Activated CD4-positive, alpha-beta T cell treated with anti-CD3 and anti-CD28 coated beads, Interleukin-2, amount 10 ng/mL, durations not matched to agents 7 days and 5 days (primary cell): ENCODE measurements at places on chromosomes 7 and 10. TPM values are rescaled to one million over a fixed set of nuclear protein-coding genes. Genes with fewer than 3 reads are reported as not detected.

DNA sequence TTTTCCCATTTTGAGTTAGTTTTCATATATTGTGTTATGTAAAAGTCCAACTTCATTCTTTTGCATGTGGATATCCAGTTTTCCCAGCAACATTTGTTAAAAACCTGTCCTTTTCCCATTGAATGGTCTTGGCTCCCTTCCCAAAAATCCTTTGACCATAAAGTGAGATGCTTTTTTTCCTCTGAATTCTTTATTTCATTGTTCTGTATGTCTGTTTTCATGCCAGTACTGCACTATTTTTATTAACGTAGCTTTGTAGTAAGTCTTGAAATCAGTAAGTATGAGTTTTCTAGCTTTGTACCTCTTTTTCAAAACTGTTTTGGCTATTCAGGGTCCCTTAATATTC is 20.0 kb downstream of the C1GALT1 start:
- H3K36me3 ChIP-seq = peaks cover 51% of the 10 kb centered on the region
- H3K27me3 ChIP-seq = no peaks in the 10 kb centered on the region
- H3K27ac ChIP-seq = peak overlapping the region; percentile 39
- peaks cover 82% of the 10 kb centered on the region for H3K4me1 ChIP-seq

- peak overlapping the region; percentile 99 for H3K27ac ChIP-seq
- peaks cover 2% of the 10 kb centered on the region for H3K27me3 ChIP-seq
- DNase-seq = no peak
- peaks cover 17% of the 10 kb centered on the region for H3K36me3 ChIP-seq
- H3K4me1 ChIP-seq = peaks cover 46% of the 10 kb centered on the region
- peak overlapping the region; percentile 95 for H3K4me3 ChIP-seq
These were observed 1.0 kb downstream of the CYP51A1 start for GRCh38 chr7:92133133-92133736.

DNA sequence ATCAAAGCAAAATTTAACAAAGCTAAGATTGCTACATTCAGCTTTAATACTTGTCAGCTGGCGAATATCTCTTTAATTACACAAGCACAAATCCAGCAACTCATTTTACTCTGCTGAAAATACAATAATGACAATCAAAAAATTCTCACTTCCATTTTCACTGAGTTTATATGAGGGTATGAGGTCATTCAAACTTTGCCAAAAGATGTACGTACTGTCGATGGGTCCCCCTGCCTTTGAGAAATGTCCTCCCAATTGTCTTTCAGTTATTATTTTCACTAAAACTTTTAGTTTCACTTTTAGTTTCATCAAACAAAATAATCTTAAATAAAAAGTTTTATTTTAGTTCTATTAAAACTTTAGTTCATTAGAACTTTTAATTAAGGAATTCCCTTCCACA is 159.5 kb upstream of the WDR11 start:
- peak overlapping the region; percentile 16 for H3K4me3 ChIP-seq
- H3K4me1 ChIP-seq = peaks cover 5% of the 10 kb centered on the region
- H3K36me3 ChIP-seq = no peaks in the 10 kb centered on the region
- H3K27me3 ChIP-seq = no peaks in the 10 kb centered on the region
- DNase-seq = no peak

DNA sequence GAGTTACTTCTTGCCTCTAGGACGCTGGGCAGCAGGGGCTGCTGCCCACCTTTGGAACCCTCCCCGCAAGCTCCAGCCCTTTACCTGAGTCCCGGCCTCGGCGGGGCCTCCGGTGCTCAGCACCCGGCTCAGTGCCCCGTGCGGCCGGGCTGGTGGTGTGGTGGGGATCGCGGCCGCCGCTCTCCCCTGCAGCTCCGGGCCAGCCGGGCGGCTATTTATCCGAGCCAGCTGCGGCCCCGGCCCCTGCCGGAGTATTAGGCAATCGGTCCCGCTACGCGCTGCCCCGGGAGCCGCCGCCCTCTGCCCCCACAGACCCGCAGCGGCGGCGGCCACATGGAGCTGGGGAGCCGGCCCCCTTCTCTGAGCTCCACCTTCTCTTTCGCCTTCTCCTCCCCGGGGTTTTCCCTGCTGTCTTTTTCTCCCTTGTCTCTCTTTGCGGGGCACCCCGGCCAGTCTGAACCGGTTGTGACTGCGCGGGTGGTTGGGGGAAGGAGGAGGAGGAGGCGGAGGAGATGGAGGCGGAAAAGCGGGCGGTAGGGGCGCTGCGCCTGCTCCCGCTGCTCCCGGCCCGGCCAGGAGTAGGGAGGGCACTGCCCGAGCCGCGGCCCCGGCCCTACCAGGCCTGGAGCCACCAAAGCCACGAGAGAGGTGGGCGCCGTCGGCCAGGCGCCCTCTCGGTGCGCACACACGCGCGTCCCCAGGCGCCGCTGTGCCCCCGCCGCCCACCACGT is at the start of gene SLC16A9:
SLC16A9 (minus strand) TSS at position 456 of the 731 bp plus-strand sequence. CDS start 25,559 bp downstream, outside the sequence.
- peak within 1 kb of the TSS; percentile 65 for H3K4me3 ChIP-seq
- H3K36me3 ChIP-seq = no peaks in the 10 kb centered on the region
- peaks cover 64% of the 10 kb centered on the region for H3K27me3 ChIP-seq

GRCh38 chr7:39645482-39646407 is 22.4 kb downstream of the RALA start:
- H3K27ac ChIP-seq = no peak overlapping the region
- no peak overlapping the region for H3K4me3 ChIP-seq
- no peak for DNase-seq
- peaks cover 10% of the 10 kb centered on the region for H3K4me1 ChIP-seq
- no peaks in the 10 kb centered on the region for H3K27me3 ChIP-seq

DNA sequence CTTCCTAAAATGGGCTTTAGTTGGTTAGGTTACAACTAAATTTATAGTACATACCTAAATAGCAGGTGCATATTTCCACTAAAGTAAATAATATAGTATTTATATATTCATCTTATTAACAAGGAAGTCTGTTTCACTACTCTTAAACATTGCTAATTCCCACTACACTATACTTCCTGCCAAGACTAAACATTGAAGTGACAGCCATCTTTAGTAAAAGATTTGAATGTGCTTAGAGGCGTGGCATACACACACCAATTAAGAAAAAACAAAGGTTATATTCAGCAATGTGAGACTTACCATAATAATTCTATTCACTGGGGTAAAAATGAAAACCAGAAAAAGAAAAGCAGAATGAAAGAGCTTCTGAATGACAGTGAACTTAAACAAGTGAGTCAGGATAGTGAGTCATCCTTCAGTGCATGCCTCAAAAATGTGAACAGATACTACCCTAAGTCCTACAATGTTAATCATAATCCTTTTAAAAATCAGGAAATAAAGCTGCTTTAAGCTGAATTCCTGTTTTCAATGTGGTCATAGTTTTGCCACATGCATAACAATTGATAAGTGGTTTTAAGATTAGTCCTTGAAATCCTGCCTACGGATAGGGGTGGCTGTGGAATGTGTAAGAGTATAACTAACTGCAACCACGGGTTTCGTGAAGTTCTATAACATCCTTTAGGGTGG is 59.4 kb downstream of the USP6NL start:
- H3K27me3 ChIP-seq = no peaks in the 10 kb centered on the region
- H3K4me3 ChIP-seq = no peak overlapping the region
- peaks cover 6% of the 10 kb centered on the region for H3K36me3 ChIP-seq
- no peak for DNase-seq
- H3K27ac ChIP-seq = no peak overlapping the region
- peaks cover 34% of the 10 kb centered on the region for H3K4me1 ChIP-seq

DNA sequence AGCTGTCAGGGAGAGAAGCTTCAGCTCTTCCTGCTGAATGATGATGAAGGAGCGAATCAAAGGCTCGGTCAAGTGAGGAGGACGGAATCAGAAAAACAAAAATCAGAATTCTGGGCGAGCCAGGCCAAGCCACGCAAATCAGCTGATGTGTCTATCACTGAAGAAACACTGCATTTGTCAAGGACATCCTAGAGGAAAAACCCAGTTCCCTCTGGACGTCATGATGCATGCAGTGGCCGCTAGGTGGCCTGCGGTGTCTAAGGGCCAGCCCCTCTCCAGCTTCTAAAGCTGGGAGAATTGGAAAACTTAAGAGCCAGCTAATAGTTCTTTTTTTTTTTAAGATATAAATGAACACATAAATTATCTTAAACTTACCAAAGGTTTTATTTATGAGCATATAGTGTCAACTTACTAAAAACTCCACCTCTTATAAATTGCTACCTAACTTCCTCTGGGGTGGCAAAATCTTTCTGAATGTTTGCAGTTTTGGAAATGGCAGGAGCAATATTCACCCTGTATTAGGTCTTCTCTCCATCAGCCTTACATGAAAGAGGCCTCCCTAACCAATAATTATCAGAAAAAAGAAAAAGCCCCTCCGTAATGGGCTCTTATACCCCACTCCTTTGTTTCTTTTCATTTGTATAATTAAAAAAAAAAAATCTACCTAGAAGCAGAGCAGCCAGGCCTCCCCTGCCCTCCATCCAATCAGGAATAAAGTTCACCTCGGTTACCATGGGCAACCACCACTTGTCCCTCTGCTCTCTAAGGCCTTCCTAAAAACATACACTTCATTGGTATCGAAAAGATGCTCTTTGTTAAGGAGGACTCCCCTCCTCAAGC is 186.8 kb downstream of the USP6NL start:
- no peak overlapping the region for H3K27ac ChIP-seq
- peaks cover 4% of the 10 kb centered on the region for H3K36me3 ChIP-seq
- H3K27me3 ChIP-seq = peaks cover 8% of the 10 kb centered on the region
- DNase-seq = no peak

GRCh38 chr7:155752756-155753445 is 59.4 kb downstream of the SHH start:
- peaks cover 41% of the 10 kb centered on the region for H3K36me3 ChIP-seq
- no peak overlapping the region for H3K27ac ChIP-seq
- peak; percentile 5 for DNase-seq
- H3K27me3 ChIP-seq = no peaks in the 10 kb centered on the region

Gene ENTPD7
- total RNA-seq = 5.8 TPM

Gene PTPRN2
- total RNA-seq = 2.6 TPM

Gene VSTM4
- 0.15 TPM for total RNA-seq

Gene MPLKIP
- total RNA-seq = 38.4 TPM

Gene SAMD9
- 80.1 TPM for total RNA-seq
